ENCODE measurements at places on chromosomes 3 and 15. TPM values are rescaled to one million over a fixed set of nuclear protein-coding genes. Genes with fewer than 3 reads are reported as not detected.

- DNase-seq, result no peak
These were observed 42.1 kb downstream of the VGLL4 start for GRCh38 chr3:11601446-11602238.

DNA sequence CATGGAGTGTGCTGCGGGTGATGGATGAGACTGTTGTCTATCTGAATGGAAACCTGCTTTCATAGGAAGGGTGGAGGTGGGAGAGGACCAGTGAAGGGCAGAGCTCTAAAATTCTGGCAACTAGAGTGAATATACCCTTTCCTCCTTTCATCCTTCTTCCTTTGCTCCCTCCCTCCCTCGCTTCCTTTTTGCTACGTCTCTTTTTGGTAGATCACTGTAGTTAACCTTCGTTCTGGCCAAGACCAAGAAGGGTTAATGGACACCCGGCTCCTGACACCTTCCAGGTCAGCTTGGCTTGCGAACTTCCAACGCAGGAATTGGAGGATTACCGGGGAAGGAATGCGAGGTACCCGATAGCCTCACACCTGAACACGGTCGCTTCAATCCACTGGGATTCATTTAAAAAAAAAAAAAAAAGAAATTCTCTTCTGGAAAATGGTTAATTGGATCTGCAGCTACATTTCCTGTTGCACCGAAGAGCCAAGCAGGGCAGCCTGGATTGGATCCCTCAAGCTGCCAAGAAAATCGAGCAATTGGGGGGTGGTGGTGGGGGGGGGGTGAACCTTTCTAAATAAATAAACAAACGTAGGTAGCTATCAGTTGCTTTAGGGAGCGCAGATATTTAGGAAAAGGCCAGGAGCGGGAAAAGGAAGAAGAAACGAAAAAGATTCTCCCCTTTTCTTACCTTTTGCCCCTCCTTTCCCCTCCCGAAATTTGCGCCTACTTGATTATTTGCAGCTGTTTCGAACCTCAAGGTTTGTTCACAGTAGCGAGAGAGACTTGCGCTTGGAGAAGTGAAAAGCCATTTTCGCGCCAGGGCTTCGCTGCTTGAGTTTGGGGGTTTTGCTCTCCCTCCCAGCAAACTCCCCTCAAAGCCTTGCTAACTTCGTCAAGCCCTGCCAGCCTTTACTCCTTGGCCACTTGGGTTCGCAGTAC is 9.5 kb upstream of the NR2F2 start:
- no peak for DNase-seq

DNA sequence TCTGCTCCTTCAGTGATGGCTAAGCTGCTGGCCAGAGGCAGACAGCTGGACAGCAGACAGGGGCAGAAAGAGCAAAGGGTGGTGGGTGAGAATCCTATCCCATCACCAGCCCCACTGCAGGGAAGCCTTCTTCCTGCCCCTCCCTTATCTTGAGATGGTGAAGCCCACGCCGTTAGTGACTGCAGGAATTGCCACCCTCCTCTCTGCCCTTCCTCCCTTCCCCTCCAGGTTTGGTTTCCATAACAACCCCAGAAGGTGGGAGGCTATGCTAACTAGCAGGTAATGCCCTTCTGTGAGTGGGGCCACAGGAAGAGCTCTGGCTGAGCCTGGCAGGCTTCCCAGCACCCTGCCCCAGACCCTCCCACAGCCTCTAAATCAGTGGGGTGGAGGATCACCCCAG is 32.8 kb downstream of the SCN5A start:
- no peak for DNase-seq

Gene COL6A6
- not detected for total RNA-seq

Gene CASR
- total RNA-seq, result not detected

Gene GPD1L
- total RNA-seq, result 21.3 TPM

Data from bronchial epithelial cell (primary cell).